ENCODE measurements at places on chromosomes 7 and 10.

GRCh38 chr10:13969792-13970140 is 361.0 kb downstream of the FRMD4A start:
- H3K4me1 ChIP-seq, result no peaks in the 10 kb centered on the region
- no peaks in the 10 kb centered on the region for H3K36me3 ChIP-seq

DNA sequence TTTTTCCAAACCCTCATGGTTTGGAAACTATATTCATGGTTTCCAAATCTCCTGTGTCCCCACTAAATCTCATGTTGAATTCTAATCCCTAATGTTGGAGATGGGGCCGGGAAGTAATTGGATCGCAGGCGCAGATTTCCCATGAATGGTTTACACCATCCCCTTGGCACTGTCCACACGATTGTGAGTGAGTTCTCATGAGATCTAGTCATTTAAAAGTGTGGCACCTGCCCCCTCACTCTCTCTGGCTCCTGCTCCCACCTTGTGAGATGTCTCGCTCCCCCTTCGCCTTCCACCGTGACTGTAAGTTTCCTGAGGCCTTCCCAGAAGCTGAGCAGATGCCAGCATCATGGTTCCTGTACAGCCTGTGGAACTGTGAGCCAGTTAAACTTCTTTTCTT is 3.3 kb upstream of the MTPAP start:
- no peak overlapping the region for H3K4me3 ChIP-seq
- H3K27me3 ChIP-seq, result no peaks in the 10 kb centered on the region
- no peaks in the 10 kb centered on the region for H3K36me3 ChIP-seq

DNA sequence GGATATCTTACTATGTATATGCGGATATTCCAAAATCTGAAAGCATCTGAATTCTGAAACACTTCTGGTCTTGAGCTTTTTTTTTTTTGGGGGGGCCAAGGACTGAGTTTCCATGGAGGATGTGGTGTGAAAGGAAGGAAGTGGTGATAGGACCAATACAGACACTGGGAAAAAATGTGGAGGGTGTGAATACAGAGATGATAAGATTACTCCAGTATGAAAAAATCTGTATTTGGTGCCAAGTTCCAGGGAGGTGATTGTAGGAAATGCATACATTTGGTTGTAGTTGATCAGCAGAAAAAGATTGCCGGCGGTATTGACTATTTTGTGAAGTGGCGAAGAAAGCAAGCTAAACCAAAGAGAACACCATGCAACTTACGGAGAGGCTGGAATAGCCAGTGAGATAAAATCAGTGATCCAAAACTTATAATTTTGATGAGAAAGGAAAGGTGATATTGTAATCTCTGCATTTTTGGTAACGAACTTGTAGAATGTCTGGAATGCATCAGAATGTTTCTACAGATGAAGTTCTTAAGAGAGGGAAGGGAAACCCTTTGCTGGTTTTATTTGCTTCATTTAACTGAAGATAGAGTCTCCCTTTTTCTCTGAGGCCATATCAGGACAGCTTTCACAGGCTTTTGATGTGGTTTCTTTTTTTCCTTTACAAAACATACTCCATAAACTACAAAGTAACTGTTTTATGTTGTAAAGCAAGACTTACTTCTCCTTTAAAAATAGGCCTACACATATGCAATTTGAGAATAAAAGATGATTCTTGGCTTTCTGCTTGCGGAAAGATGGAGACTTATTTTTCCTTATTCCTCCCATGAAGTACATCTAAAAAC is 6.0 kb downstream of the WDR37 start:
- no peak overlapping the region for H3K4me3 ChIP-seq
- no peak for DNase-seq
- H3K27me3 ChIP-seq, result no peaks in the 10 kb centered on the region
- H3K4me1 ChIP-seq, result no peaks in the 10 kb centered on the region

- no peaks in the 10 kb centered on the region for H3K27me3 ChIP-seq
- H3K4me1 ChIP-seq, result peaks cover 44% of the 10 kb centered on the region
- DNase-seq, result no peak
- no peak overlapping the region for H3K4me3 ChIP-seq
These were observed 76.3 kb upstream of the CUX1 start for GRCh38 chr7:101740981-101741725.

GRCh38 chr10:98312349-98312748 is 44.4 kb upstream of the LOXL4 start:
- no peaks in the 10 kb centered on the region for H3K36me3 ChIP-seq
- no peak overlapping the region for H3K27ac ChIP-seq
- H3K4me1 ChIP-seq, result peaks cover 40% of the 10 kb centered on the region
- DNase-seq, result no peak

DNA sequence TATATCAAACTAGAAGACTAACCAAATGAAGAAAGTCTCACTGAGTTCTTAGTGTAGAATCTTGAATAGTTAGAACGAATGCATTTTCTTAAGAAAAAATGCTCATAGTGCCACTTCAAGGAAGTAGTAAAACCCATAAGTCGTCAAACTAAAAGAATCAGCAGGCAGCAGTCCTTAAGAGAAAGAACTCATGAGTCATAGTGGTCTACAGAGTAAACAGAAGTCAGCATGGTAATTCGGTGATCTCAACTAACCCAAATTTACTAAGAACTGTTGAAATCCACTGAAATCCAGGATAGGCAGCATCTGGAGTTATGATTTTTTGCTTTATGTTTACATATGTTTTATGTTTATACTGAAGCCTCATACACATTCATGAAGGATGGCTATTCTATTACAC is 256.2 kb downstream of the LHFPL3 start:
- H3K4me3 ChIP-seq, result no peak overlapping the region
- H3K4me1 ChIP-seq, result no peaks in the 10 kb centered on the region
- H3K27ac ChIP-seq, result no peak overlapping the region
- no peaks in the 10 kb centered on the region for H3K27me3 ChIP-seq

Data from left lung (tissue), 14 donors.